ENCODE measurements at places on chromosomes 7 and 10.

GRCh38 chr10:6140965-6141295 lies 52.1 kb downstream of the RBM17 start:
- DNase-seq = no peak

DNA sequence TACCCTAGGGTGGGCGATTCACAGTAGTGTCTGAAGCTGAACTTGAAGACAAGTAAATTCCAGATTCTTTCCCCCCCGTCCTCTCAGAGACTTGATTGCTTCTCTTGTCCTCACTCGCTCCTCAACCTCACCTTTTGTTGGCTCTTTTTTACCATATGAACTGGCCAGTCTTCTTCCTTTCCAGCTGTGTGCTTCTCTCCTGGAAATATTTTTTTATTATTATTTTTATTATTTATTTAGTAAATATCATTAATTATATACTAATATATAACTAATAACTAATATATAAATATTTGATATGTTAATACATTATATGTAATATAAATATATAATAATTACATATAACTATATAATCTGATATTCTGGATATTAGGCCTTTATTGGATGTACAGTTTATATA lies 484.3 kb downstream of the GALNT17 start:
- DNase-seq = no peak

GRCh38 chr7:140435252-140435895 lies 31.5 kb downstream of the RAB19 start:
- no peak for DNase-seq

GRCh38 chr10:42598249-42598873 lies 40.0 kb downstream of the ZNF33B start:
- DNase-seq = no peak

DNA sequence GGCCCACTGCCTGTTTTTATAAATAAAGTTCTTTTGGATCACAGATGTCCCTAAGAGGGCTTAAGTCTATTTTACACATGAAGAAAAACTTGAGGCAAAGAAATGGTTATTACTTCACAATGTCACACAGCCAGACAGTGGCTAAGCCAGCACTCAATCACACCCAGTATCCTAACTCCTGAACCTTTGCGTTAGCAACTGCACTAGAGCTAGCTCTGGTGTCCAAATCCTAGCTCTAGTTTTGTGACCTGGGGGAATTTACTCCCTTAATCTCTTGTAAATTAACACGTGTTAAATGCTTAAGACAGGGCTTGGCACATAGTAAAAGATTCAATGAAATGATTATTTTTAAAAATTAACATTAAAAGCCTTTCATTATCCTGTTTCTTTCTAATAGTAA lies 49.0 kb upstream of the TPK1 start:
- DNase-seq = no peak

DNA sequence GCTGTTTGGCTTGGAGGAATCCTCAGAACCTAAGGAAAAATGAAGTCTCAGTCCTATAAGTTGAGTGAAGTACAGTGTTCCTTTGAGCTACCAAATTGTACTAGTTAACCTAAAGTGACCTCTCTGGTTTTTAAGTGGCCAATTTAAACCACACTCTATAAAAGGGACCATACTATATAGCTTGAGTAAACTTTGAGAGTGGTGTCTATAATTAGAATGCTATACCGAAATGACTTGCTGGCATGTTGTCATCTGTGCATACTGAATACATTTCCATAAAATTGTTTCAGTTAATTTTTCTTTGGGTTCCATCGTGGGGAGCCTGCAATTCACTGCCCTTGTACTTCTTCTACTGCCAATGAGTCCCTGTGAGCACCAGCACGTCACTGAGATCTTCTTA lies 151.1 kb downstream of the DKK1 start:
- DNase-seq = no peak

- no peak for DNase-seq
Observed at GRCh38 chr10:7243873-7244272, 167.0 kb downstream of the SFMBT2 start.

- DNase-seq = no peak
Observed at GRCh38 chr10:129288999-129289584, 177.9 kb upstream of the MGMT start.

DNA sequence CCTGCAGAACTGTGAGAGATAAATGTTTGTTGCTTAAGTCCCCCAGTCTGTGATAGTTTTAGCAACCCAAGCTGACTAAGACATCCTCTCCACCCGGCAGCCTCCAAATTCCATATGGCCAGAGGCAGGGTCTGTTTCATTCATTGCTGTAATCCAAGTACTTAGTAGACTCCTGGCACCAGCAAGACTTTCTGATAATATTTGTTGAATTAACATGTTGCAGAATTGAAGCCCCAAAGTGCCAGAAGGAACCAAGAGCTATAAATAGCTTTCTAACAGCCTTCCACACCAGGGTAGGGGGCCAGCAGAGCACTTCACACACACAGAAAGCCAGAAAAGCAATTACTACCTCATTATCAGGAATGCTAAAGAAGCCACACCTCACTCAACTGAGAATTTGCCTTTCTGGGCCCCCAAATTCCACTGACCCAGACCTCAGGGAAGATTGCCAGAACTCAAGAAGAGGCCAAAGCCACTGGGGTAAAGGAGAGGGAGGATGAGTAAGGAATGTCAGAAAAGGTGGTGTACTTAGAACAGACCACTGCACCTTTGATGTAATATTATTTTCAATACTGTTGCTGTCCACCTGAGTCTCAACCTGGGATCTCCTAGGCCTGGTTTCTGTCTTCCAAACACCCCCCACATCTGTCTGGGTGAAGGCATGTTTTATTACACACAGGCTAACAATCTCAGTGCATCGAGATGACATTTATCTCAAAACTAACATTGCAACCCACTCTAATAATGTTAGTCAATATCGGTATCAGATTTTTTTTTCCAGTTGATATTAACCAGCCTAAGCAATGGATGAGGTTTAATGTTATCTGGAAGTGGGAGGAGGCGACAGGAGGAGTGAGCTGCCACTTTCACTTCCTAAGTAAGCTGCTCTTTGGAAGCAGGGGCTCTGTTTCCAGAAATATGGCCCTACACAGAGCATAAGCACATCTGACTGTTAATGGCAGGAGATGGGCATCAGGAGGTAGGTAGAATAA lies 5.5 kb downstream of the NOD1 start:
- no peak for DNase-seq

DNA sequence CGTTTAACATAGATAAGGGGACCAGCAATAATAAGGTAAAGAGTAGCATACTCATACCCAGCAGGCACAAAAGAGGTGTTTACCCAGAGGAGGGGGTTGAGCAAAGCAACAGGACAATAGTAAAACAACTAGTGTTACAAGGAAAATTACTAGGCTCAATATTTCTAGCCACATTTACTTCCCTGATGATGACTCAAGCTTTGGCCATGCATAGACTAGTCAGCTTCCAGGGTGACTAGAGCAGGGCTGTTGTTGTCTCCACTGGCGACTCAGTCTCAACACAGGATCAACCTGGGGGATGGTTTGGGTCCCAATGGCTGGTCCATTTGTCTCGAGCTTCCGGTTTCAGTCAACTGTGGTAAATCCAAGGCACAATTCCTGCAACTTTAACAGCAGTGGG lies 217.7 kb upstream of the KCND2 start:
- no peak for DNase-seq
